Epithelial cell of proximal tubule (primary cell): ENCODE measurements at places on chromosomes 7 and 10.
A peak's percentile ranks its signal among the peaks of the same experiment; 100 is the strongest.

GRCh38 chr7:136136906-136137454 lies 159.8 kb upstream of the MTPN start:
- no peak for DNase-seq

- no peak for DNase-seq
These were observed 61.7 kb downstream of the SH2D4B start for GRCh38 chr10:80599424-80599847.

GRCh38 chr7:1813394-1814088 lies 143.5 kb downstream of the ELFN1 start:
- no peak for DNase-seq

GRCh38 chr7:111508387-111508786 lies 53.9 kb downstream of the IMMP2L start:
- no peak for DNase-seq

GRCh38 chr7:128737867-128738385 lies 1.2 kb upstream of the CALU start:
- DNase-seq, result peak; percentile 68

GRCh38 chr7:30148951-30149459 lies 14.2 kb downstream of the MTURN start:
- DNase-seq, result no peak

DNA sequence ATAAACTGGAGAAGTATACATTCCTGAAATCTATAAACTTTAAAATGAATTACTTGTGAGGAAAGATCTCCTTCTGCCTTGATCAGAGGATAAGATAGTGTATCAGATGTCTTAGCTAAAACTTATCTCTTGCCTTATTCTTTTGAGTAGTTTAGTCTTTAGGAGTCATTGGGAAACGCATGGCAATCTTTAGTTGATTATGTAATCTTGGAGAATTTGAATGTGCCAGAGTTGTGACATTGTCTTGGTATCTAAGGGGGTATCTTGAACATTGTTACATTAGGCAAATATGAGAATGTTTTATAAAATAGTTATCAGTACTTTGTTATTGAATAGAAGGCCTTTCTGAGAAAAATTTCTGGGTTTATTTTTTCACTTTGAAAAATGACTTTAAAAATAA lies 61.6 kb upstream of the ADRA2A start:
- no peak for DNase-seq

DNA sequence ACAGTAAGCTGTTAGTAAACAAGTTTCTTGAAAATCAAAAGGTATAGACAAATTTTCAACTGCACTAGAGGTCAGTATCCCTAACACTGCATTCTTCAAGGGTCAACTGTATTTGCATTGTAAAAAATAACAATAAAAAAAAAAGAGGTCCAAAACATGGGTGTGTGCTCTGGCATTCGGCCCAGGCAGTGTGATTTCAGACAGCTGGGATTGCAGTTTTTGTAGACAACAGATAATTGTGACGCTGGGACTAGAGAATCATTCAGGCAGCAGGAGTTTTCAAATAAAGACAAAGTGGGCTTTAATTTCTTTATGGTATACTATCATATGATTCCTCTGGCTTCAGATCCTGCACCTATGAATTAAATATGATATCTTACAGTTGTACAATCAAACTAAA lies 543.2 kb upstream of the SEMA3D start:
- no peak for DNase-seq
